A549 (cell line): ENCODE measurements at places on chromosomes 16 and 17.

DNA sequence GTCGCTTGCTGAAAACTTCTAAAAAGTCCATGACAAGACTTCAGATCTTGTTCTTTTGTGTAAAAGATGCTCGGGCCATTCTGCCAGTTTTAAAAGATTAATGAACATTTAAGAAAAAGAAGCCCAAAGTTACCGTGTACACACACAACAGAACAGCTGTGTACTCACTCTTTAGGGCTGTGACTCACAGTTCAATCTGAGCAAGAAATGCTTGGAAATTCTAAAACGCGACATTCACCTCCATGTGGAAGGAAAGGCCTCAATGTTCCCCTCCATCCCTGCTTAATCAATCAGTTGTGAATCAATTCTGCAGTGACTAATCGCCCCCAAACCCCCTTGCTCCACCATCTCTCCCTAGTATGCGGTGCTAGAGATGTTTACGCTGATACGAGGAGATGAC is 609.9 kb upstream of the SALL1 start:
- no peak for DNase-seq

- DNase-seq, result no peak
Measured at GRCh38 chr16:69116906-69117305, 11.5 kb downstream of the HAS3 start.

GRCh38 chr17:1643293-1643998 is 2.1 kb downstream of the SCARF1 start:
- peak; percentile 49 for DNase-seq

DNA sequence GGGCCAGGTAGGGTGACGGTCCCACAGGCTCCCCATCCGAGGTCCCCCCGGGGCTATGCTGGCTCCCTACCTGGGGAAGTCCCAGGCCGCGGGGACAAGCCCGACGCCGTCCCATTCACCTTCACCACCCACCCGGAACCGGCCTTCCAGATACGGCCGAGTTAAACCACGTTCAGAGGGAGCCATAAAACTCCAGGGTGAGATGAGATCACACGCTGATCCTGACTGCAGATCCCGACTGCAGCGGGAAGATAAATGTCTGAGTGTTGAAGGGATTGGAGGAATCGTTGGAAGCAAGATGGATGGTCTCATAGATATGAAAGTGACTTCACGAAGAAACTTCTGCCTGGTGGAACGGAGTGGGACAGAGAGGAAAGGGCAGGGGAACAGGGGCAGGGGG is 13.6 kb upstream of the C1QTNF8 start:
- DNase-seq, result no peak
